ENCODE measurements at places on chromosomes 1 and 21. TPM values are rescaled to one million over a fixed set of nuclear protein-coding genes. Genes with fewer than 3 reads are reported as not detected.

- DNase-seq = no peak
Observed at GRCh38 chr1:154813846-154814505, 56.1 kb downstream of the KCNN3 start.

- no peak for DNase-seq
Observed at GRCh38 chr1:246726881-246727280, 2.7 kb downstream of the SCCPDH start.

GRCh38 chr21:36166705-36167104, 10.1 kb downstream of the DOP1B start:
- no peak for DNase-seq

- DNase-seq = no peak
Observed at GRCh38 chr1:40122855-40123254, 25.8 kb upstream of the PPT1 start.

DNA sequence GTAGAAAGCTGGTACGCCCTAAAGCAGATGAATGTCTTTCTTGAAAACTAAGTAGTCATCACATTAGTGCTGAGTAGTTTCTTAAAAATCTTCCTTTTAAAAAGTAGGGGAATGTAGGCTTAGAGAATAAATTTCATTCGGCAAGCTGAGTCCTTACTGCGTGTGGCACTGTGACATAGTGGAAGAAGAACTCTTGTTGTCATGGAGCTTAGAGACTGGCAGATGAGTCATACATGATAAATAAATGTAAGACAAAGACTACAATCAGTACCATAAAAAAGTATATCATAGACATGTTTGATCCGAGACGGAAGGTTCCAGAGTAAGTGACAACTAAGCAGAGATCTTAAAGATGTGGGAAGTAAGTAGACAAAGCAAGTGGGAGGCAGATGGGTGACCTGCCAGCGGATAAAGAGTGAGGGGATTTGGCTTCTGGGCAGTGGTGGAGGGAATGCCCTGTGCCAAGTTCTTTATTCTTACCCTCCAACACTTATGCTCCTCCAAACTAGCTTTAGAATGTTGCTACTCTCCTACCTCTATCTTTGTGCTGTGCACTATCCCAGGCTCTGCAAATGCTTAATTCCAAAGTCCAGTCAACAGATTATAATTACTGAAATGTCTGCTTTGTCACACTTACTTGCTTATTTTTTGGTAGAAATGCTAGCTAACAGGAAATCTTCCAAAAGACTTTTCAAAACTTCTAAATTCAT, 608.5 kb upstream of the USP24 start:
- no peak for DNase-seq

LCE1E gene
- not detected for total RNA-seq

- no peak for DNase-seq
Observed at GRCh38 chr1:180353945-180354344, 123.9 kb downstream of the LHX4 start.

TLCD4 gene
- total RNA-seq = 27.9 TPM

GRCh38 chr1:64459743-64460142, 10.2 kb upstream of the CACHD1 start:
- no peak for DNase-seq

GRCh38 chr21:35503671-35504070, 454.6 kb upstream of the RUNX1 start:
- no peak for DNase-seq

NMNAT1 gene
- total RNA-seq = 10.7 TPM

DNA sequence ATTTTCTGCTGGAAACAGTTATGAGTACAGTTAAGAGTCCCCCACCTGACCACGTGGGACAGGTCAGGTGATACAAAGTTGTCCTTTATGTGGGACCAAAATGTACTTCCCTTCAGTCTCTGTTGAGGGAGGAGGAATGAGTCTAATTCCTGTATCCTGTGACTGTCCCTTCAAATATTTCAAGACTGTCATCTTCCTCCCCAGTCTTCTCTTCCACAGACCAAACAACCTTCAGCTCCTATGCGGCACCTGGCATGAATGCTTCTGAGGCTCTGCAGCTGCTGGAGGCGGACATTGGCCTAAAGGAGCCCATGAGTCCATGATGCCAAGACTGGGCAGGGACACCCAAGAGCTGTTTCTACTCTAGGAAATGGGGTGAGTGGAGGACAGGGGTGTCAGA, 72.1 kb upstream of the SIM2 start:
- DNase-seq = no peak

RNF186 gene
- total RNA-seq = not detected

- DNase-seq = no peak
Observed at GRCh38 chr1:66041654-66042053, 249.0 kb downstream of the PDE4B start.

GRCh38 chr1:241934201-241934848, 23.2 kb upstream of the BECN2 start:
- DNase-seq = peak; percentile 64

GRCh38 chr1:226891346-226891745, 20.9 kb downstream of the PSEN2 start:
- DNase-seq = no peak

DNA sequence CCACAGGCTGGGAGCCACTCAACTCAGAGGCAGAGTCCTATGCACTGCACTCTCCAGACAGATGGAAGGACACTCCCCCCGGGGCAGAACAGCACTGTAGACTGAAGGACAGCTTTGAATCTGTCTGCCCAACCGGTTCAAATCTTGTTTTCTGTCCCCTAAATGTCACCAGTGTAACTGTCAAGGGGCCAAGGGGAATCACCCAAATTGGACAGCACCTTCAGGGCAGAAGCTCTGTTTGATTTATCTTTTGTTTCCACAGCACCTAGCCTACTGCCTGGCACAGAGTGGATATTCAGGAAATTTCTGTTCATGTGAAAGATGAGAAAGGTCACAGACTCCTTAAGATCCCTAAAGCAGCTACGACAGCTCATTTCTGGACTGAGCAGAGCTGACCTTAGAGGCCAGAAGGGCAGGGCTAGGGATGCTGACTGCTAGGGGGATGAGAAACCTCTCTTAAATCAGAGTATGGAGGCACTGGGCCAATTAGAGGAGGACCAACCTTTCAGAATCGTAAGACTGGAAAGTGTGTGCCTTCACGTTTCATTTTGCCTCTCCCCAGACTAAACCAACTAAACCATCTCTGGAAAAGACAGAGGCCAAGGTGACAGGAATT, 41.0 kb downstream of the ITPKB start:
- no peak for DNase-seq

DNA sequence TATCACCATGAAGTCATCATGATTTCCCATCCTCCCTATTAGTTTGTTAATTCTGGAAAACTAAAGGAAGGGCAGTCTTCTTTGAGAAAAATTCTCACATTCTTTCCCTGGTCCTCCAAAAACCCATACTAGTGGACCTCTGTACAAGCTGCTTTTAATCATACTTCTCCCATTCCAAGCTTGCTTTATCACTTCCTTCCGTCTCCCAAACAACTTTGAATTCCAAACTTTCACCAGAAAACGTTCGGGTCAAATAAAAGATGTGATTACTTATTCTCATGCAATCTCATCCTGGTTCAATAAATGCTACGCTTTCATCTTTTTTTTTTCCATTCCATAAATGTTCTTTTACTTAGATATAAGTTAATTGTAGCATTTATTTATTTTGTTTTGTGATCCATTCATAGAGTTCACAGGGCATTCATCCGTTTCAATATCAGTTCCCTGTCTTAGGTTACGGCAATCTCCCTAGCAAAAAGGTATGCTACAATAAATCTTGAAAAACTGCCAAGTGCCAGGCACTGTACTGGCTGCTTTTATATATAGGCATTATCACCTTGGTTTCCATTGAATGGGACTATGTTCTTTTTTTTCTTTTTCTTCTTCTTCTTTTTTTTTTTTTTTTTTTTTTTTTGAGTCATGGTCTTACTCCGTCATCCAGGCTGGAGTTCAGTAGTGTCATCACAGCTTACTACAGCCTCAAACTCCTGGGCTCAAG, 100.2 kb upstream of the GREM2 start:
- DNase-seq = no peak

GRCh38 chr1:102857251-102857650, 251.1 kb downstream of the COL11A1 start:
- no peak for DNase-seq

NES gene
- total RNA-seq = 126 TPM

DNA sequence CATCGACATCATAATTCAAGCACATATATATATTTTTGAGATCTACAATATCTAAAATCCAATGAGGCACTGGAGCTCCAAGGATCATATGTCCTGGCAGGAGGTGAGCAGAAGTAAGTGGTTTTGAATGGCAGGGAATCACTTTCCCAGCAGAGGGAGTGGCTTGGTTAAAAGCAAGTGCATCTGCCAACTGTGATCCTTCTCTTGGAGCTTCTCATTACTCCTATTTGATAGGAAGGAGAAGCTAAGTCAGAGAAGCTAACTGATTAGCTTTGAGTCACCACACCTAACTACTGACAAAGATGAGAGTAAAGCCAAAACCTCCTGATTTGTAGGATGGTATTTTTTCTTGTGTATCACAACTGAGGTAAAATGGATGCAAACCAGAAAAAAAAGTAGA, 55.0 kb downstream of the ALG14 start:
- no peak for DNase-seq

DNA sequence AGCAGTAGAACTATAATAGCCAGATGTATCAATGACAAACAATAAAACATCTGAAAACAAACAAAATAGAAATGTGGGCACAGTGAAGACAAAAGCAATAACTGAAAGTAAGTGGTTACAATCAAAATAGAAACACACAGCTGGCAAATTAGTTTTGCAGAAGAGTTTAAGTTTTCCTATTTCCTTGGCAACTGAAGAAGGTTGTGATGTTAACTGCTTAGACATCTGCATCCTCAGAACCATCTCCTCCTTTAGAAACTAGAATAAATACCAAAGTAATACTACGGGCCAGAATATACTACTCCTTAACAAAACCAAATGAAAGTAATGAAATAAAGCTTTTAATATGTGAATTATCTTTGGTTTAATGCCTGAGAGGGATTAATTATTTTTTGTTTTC, 605.5 kb downstream of the LTN1 start:
- no peak for DNase-seq

MPZ gene
- 4,832 TPM for total RNA-seq

DNA sequence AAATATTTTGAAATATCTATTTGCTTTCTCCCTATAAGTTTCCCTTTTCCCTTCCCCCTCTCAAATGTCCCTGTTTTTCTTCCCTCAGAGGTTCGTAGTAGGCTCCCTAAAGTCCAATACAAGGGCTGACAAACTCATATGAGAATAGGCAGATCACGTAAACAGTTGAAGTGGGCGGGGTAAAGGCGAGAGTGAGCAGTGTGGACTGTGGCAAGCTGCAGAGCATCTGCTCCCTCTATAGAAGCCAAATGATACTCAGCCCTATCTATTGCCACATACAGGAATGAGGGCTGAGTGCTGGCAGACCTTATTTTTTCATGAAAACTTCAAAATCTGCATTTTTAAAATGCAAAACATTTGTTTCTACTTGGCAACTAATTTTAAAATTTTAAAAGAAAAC, 26.3 kb downstream of the PRDX6 start:
- no peak for DNase-seq

GRCh38 chr1:162349635-162350330, 26.9 kb downstream of the SPATA46 start:
- no peak for DNase-seq

- DNase-seq = no peak
Observed at GRCh38 chr1:221940631-221941030, 198.7 kb upstream of the DUSP10 start.

DNA sequence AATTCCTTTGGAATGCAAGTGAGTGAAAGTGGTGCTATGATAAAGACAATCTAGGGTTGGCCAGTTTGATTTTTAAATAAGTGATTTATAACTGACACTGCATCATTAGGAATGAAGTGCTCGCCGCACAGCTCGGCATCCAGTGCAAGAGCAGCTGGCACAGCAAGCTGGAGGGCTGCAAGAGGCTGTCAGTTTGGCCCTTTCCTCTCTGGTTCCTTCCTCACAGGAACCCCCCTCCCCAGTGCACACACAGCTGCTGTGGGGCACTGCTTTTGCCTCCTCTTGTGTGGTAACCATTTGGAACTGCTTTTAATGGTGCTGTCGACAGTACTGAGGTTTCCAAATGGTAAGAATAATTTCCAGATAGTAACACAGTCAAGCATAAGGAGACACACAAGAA, 10.4 kb upstream of the BCAR3 start:
- no peak for DNase-seq

- no peak for DNase-seq
Observed at GRCh38 chr1:34845131-34845901, 14.2 kb downstream of the SMIM12 start.

- no peak for DNase-seq
Observed at GRCh38 chr1:115669002-115669673, 27.4 kb downstream of the VANGL1 start.

DNA sequence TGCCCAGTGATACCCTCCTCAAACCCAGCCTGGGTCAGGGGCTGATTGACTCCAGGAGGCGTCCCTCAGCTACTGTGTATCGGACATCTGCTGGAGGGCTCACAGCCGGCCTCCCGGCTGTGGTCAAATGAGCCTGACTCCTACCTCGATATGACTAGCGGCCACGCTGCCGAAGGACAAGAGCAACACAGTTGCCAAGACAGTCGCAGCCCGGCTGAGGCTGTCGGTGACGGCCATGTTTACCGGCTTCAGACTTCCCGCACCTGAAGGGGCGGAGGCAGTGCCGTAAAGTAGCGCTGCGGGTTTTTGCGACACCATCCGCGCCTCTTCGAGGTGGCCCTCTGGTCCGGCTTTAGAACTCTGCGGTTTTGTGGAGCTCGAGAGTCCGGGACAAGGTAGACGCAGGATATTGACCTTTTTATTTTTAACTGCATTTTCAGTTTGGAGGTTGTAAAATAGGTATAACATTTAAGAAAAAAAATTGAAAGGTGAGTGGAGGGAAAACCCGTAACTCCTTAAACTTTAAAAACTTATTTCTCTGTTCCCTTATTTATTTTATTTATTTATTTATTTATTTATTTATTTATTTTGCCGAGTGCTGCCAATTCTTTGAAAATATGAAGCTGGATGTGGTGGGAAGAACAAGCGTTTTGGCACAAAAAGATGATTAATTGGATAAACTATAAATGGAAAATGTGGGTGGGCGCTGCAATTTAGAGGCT, at the start of gene PIGK:
Gene PIGK, minus strand, starts transcription at position 265 of the 722 bp plus-strand sequence. Its CDS starts 28 bp downstream, at position 237.
- peak; percentile 91 for DNase-seq

GRCh38 chr1:100075773-100076172, 57.0 kb downstream of the SASS6 start:
- DNase-seq = no peak

GRCh38 chr21:17612023-17612564, 607 bp downstream of the BTG3 start:
- DNase-seq = peak; percentile 75

DNA sequence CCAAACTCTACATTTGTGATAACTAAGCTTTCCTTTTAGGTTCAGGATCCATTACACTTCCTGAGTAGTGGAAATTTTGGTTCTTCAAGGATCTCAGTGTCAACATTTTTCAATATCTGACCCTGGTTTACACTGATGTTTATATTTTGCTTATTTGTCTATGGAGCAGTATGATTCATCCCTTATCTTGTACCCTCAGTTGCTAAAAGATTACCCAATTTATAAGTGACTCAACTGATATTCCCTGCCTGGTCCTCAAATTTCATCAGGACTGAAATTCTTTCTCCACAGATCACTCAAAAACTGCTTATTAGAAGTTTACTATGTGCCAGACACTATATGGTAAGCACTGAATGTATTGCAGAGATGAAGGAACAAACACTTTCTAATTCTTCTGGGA, 139.1 kb upstream of the CHRM3 start:
- DNase-seq = no peak

- DNase-seq = no peak
Observed at GRCh38 chr1:169012416-169012815, 94.1 kb upstream of the ATP1B1 start.
